Stimulated activated CD8-positive, alpha-beta memory T cell treated with anti-CD3 and anti-CD28 coated beads, Interleukin-2, amount 100 ng/mL, for 1 hour (primary cell): ENCODE measurements at places on chromosomes 1 and 21.

DNA sequence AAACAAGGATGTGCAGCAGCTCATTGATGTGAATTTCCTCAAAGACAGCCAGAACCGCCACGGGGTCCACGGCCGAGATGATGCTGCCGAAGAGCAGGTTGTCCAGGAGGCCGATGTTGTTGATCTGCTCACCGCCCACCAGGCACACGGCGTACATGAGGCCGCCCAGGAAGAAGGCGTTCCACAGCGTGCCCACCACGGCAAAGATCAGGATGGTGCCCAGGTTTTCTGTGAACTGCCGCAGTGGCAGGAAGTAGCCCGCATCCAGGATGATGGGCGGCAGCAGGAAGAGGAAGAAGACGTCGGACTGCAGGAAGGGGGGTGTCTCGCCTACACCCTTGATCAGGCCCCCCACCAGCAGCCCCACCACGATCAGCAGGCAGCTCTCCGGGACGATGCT is 41.1 kb downstream of the SLC9A1 start:
- no peak for DNase-seq

DNA sequence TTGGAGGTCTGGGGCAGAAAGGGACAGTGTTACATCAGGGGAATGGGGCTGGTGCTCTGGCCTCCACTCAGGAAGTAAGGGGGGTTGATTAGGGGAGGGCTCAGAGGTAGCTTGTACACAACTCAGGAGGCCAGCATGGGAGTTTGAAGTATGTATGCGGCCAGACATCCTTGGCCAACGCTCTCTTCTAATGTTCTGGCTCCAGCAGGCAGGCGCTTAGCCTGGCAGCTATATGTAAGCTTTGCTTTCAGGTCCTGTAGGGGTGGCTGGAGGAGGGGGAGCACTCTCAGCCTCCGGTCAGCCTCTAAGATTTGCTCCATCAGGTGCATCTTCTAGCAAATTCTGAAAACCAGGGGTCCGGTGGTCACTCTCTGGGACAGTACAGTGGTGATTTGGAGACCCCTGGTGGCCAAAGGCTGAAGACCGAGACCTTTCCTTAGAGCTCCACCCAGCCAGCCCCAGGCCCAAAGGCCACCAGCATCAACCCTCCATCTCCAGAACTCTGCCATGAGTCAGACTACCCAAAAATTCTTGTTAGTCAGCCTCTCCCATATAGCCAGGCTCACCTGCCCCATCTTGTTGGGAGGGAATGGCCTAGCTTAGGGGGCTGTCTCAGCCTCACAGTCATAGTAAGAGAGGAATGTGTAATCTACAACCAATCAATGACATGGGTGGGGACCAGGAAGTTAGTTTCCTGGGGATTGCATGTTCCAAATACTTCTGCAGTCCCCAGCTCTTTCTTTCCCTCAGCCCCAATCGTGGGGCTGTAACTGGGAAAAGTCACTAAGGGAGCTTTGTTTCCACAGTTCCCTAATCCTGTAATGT is 9.7 kb upstream of the COL8A2 start:
- DNase-seq = no peak

DNA sequence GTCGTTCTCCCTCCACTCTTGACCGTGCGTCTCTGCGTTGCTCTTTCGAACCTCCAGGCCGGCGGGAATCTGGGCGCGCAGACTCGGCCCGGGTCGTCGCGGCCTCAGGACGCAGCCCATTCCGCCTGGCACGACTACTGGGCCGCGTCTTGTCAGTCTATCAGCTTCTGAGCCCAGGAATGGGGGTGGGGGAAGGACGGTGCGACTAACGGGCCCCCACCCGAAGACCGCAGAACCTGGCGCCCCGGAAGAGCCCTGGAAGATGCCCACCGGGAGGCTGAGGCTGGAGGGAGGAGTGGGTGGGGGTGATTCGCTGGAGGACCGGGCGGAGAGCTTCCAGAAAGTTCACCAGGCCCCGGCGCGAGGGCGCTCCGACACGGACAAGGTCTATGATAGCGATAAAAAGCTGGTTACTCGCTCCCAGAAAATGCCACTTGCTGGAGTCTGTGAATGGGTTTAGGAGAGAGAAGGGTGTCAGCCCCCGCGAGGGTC is 1.7 kb upstream of the DMRTA2 start:
- DNase-seq = no peak

DNA sequence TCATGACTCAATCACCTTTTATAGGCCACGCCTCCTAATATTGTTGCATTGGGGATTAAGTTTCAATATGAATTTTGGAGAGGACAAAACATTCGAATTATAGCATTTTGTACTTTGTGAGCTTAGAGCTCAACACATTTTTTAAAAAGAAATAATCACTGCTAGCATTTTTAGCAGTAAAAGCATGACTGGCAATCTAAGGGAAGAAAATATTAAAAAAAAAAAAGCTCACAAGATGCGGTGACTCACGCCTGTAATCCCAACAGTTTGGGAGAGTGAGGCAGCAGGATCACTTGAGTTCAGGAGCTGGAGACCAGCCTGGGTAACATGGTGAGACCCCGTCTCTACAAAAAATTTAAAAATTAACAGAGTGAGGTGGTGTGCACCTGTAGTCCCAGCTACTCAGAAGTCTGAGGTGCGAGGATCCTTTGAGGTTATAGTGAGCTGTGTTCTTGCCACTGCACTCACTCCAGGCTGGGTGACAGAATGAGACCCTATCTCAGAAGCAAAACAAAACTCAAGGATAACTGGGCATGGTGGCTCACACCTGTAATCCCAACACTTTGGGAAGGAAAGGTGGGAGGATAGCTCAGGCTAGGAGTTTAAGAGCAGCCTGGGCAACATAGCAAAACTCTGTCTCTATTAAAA is 28.8 kb upstream of the DIPK1A start:
- no peak for DNase-seq

DNA sequence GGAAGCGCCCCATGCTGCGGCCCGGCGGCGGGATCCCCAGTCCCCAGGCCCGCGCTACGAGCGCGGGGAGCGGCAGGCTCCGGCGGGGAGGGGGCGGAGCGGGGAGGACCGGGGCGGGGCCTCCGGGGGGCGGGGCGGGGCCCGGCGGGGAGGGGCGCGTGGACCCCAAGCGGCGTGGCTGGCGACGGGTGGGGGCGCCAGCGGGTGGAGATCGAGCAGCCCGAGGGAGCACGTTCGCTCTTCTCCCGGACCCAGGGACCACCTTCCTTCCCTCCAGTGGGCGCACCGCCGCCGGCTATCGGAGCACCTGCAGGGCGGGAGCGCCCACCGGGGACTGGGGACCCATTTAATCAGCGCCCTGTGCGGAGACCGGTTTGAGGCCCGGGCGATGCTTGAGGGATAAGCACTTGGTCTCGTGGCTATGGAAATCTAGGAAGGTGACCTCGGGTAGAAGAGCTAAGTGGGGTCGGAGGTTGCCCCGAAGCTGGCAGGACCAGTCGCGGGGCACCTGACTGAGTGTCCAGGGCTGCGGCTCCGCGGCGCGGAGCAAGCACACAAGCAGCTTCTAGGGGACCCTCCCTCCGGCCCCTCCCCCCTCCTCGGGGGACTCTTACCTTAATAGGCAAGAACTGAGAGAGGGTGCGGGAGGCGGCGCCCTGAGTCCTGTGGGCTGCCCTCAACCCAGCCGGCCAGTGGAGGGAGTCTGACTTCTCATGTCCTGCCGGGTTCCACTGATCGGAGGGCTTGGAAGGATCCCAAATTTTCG is at the start of gene TSPAN2:
TSPAN2 (minus strand) TSS at position 84 of the 766 bp plus-strand sequence; CDS start at position 13, 71 bp downstream.
- DNase-seq = peak; percentile 39

DNA sequence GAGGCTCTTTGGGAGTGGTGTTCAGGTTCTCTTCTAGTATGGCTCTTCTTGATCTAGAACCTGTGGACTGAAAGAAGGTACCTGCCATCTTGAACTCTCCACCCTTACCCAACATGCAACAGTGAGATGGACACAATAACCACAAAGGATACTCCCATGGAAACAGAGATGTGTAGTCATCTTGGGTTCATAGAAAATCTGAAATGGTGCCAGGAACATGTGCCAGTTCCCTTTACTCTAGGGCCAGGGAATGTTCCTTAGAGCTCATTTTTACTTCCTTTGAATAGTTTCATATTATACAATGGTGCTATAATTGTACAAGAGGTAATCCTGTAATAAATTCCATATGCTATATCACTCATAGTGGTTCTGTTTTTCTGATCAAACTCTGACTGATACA is 13.2 kb upstream of the SCYL3 start:
- DNase-seq = no peak

DNA sequence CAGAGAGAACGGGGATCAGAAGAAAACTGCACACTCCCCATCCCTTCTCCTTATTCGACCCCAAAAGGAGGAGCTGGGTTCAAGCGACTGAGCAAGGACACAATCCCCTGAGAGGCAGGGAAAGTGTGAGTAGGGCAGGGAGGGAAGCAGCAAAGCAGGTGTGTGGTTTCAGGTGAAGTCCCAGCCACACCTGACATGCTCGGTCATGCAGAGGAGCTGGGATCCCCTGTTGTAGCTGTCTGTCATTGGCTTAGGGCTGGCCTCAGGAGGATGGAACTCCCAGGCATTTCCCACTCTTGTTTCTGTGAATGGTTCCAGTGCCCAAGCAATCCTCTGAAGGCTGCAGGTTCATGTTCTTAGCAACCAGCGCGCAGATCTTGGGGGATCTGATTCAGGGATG is 150.7 kb downstream of the DSCAM start:
- no peak for DNase-seq

GRCh38 chr1:87399701-87400100 is 71.0 kb downstream of the LMO4 start:
- no peak for DNase-seq

GRCh38 chr1:101697072-101697471 is 299.7 kb downstream of the OLFM3 start:
- no peak for DNase-seq

DNA sequence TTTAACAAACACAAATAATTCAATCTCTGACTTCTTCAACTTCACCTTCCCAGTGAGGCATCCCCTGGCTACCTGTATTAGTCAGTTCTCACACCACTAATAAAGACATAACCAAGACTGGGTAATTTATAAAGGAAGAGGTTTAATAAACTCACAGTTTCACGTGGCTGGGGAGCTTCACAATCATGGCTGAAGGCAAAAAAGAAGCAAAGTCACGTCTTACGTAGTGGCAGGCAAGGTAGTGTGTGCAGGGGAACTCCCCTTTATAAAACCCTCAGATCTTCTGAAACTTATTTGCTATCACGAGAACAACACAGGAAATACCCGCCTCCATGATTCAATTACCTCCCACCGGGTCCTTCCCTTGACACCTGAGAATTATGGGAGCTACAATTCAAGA is 478.5 kb downstream of the ADGRL2 start:
- no peak for DNase-seq

DNA sequence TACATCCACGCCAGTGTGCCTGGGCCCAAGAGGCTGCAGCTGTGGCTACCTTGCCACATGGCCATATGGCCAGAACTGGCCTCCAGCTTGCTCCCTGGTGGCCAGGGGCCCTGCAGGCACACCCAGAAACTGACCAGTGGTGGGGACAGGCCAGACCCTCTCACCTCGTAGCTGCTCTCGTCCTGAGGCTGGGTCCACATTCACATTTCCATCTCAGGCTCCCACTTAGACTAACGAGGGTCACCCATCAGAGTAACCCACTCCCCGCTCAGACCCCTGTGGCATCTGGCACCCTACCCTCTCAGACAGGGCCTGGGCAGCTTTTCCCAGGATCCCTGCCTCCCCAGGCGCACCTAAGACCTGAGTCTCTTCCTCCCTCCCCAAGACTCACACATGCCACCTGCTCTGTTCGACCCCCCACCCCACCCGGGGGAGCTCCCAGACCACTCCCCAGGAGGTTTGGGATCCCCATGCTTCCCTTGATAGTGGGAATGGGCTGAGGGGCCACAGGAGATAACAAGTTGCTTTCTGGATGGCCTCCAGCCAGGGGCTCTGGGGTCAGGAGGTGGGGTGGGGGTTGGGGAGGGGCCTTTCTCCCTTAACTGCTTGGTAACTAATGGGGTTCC is 21.3 kb upstream of the RNU1-4 start:
- no peak for DNase-seq

DNA sequence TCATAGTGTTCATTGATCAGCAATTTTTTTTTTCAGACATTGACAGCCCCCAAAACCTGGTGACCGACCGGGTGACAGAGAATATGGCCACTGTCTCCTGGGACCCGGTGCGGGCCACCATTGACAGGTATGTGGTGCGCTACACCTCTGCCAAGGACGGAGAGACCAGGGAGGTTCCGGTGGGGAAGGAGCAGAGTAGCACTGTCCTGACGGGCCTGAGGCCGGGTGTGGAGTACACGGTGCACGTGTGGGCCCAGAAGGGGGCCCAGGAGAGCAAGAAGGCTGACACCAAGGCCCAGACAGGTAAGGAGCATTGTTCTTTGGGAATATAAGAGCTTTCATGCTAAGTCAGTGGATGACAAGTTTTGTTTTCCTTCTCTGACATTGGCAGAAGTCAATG is 49.3 kb downstream of the TNN start:
- DNase-seq = no peak

DNA sequence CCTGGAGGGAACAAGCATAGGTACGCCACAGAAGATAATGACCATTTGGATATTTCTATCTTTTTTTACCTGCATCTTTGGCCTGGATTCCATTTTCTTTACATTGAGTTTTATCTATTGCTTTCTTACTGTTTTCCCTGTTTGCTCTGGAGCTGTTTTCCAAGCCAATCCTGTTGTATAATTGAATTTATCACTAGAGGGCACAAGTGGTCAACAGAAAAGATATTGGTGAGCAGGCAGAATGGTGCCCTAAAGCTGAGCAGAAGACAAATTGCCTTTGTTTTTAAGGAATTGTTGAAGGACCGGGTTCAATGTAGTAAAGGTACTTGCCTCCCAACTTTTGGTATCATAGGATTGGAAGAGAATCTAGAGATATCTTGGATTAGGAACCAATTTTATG is 152.8 kb downstream of the PPP1R12B start:
- no peak for DNase-seq
